ENCODE measurements at places on chromosomes 16 and 17. TPM values are rescaled to one million over a fixed set of nuclear protein-coding genes. Genes with fewer than 3 reads are reported as not detected.

DNA sequence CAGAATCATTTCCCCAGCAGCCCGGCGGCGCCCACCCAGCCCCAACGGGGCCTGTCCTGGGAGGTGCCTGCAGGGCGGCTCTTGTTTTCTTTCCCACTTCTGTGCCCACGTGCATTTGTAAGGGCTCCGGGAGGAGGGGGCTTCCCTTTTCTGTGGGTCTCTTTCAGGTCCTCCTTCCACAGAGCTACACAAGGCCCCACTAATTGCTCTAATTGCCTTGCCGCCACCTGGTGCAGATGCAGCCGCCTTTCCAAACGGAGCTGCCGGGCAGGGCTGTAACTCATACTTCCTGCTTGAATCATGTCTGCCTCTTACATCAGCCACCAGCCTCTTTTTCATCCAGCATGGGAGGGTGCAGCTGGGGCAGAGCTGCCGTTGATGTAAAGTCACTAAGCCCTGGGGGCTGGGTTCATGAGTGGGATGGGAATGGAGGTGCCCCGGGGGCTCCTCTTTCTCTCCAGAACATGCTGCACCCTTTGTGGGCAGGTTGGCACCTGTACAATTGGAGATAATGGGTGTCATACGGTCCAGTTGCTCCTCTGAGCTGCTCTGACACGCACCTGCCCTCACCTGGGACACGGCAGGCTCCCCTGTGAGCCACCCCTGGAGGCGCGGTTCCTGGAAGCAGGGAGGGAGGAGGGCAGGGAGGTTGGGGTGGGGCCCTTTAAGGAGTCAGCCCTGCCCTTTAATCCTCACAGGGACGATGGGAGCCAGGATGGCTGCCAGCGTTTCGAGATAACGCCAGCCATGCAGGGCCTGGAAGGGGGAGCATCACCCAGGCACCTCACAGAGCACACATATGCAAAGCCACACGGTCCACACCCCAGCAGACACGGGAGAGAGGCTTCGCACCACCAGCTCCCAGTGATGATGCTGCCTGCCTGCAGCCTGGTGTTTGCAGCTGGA lies 41.1 kb upstream of the KLHDC4 start:
- H3K4me1 ChIP-seq: no peaks in the 10 kb centered on the region
- no peak overlapping the region for H3K27ac ChIP-seq
- H3K27me3 ChIP-seq: no peaks in the 10 kb centered on the region
- DNase-seq: no peak
- peak overlapping the region; percentile 59 for H3K4me3 ChIP-seq

- H3K4me1 ChIP-seq: peaks cover 22% of the 10 kb centered on the region
- no peak for DNase-seq
- H3K4me3 ChIP-seq: no peak overlapping the region
- H3K27ac ChIP-seq: no peak overlapping the region
Measured at GRCh38 chr16:87851601-87852000, 17.7 kb downstream of the SLC7A5 start.

The PABPN1L gene
- total RNA-seq: not detected

- DNase-seq: no peak
- H3K4me3 ChIP-seq: no peak overlapping the region
- no peak overlapping the region for H3K27ac ChIP-seq
- no peaks in the 10 kb centered on the region for H3K36me3 ChIP-seq
- H3K27me3 ChIP-seq: no peaks in the 10 kb centered on the region
Measured at GRCh38 chr17:74480290-74480689, 13.9 kb downstream of the CD300A start.

- H3K27ac ChIP-seq: no peak overlapping the region
- no peaks in the 10 kb centered on the region for H3K4me1 ChIP-seq
- no peaks in the 10 kb centered on the region for H3K27me3 ChIP-seq
- H3K4me3 ChIP-seq: no peak overlapping the region
- H3K36me3 ChIP-seq: no peaks in the 10 kb centered on the region
- DNase-seq: no peak
Measured at GRCh38 chr16:56558024-56558747, 6.7 kb upstream of the MT4 start.

DNA sequence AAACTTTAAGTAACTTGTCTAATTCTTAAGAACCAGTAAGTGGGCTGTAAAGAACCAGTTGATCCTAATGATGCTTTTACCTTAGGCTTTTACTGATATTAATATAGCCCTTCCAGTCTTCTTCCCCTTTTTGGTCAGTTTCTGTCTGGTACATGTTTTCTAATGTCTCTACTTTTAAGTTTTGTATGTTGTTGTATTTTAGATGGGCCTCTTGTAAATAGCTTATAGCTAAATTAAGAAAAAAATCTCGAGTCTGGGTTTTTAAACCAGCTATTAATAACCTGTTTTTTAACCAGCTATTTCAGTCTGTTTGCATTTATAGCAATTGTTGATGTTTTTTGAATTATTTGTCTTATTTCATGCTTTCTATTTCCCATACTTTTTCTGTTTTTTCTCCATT lies 79.0 kb downstream of the PITPNC1 start:
- H3K27ac ChIP-seq: no peak overlapping the region
- H3K4me3 ChIP-seq: no peak overlapping the region
- H3K27me3 ChIP-seq: no peaks in the 10 kb centered on the region
- DNase-seq: no peak

- H3K36me3 ChIP-seq: no peaks in the 10 kb centered on the region
- H3K4me1 ChIP-seq: no peaks in the 10 kb centered on the region
- H3K27me3 ChIP-seq: no peaks in the 10 kb centered on the region
Measured at GRCh38 chr17:11705111-11705510, 106.8 kb downstream of the DNAH9 start.

- H3K27ac ChIP-seq: no peak overlapping the region
- H3K4me3 ChIP-seq: no peak overlapping the region
- H3K27me3 ChIP-seq: no peaks in the 10 kb centered on the region
- H3K4me1 ChIP-seq: no peaks in the 10 kb centered on the region
- no peak for DNase-seq
Measured at GRCh38 chr17:43891851-43892646, 15.3 kb downstream of the MPP2 start.

- peak overlapping the region; percentile 88 for H3K27ac ChIP-seq
- H3K36me3 ChIP-seq: no peaks in the 10 kb centered on the region
- H3K4me1 ChIP-seq: peaks cover 22% of the 10 kb centered on the region
Measured at GRCh38 chr17:75079023-75079373, 8.8 kb upstream of the SLC16A5 start.

DNA sequence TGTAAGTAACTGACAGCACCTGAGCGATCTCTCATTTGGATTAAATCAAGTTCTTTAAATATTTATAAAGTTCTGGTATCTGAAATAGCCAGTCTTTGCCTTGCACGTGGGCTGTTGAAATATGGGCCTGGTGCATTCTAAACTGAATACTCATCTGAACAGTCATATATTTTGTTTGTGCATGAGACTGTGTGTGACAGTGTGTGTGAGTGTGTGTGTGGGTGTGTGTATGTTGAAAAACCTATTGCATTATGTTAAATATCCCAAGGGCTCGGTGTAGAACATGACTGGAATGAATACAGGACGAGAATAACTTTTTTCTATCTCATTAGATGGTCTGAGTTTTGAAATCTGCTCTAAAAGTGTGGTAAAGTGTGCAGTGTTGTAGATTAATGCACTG lies 82.4 kb upstream of the TOX3 start:
- H3K27me3 ChIP-seq: no peaks in the 10 kb centered on the region
- no peaks in the 10 kb centered on the region for H3K36me3 ChIP-seq
- H3K4me3 ChIP-seq: no peak overlapping the region
- no peak for DNase-seq

- H3K27ac ChIP-seq: no peak overlapping the region
- H3K4me3 ChIP-seq: no peak overlapping the region
- H3K36me3 ChIP-seq: no peaks in the 10 kb centered on the region
- H3K27me3 ChIP-seq: no peaks in the 10 kb centered on the region
- DNase-seq: no peak
- H3K4me1 ChIP-seq: peaks cover 4% of the 10 kb centered on the region
Measured at GRCh38 chr16:85222155-85222863, 110.0 kb upstream of the CIBAR2 start.

DNA sequence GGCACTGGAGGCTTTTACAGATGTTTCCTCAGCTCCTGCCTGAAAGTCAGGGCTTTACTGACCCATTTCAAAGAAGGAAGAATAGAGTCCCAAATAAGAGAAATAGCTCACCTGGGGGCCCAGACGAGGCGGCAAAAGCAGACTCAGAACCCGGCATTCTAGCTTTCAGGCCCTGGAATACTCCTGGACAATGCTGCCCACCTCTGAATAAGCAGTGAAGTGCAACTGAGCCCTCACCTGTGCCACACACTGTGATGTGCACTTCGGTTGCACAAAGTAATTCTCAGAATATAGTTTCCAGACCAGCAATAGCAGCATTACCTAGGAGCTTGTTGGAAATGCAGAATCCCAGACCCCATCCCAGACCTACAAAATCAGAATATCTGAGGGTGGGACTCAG lies 54.6 kb downstream of the ZNF423 start:
- no peak overlapping the region for H3K27ac ChIP-seq
- no peak for DNase-seq
- H3K36me3 ChIP-seq: no peaks in the 10 kb centered on the region
- no peaks in the 10 kb centered on the region for H3K27me3 ChIP-seq

DNA sequence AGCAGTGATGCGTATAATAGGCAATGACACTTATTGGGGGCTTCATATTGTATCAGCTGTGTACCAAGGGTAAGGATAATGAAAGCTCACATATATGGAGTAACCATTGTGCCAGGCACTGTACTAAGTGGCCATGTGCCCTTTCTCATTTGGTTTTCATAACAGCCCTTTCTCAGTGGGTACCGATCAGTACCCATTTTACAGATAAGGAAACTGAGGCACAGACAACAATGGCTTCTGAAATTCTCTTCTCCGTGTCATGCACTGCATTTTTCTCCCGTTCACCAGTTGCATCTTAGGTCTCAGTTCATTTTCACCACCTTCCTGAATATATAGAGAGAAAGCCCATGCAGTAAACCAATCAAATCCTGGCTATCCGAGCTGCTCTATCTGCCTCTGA lies 216.7 kb upstream of the RBFOX1 start:
- H3K27ac ChIP-seq: no peak overlapping the region
- H3K4me1 ChIP-seq: no peaks in the 10 kb centered on the region
- H3K27me3 ChIP-seq: no peaks in the 10 kb centered on the region
- no peak overlapping the region for H3K4me3 ChIP-seq
- H3K36me3 ChIP-seq: no peaks in the 10 kb centered on the region

The TNFRSF17 gene
- total RNA-seq: not detected

DNA sequence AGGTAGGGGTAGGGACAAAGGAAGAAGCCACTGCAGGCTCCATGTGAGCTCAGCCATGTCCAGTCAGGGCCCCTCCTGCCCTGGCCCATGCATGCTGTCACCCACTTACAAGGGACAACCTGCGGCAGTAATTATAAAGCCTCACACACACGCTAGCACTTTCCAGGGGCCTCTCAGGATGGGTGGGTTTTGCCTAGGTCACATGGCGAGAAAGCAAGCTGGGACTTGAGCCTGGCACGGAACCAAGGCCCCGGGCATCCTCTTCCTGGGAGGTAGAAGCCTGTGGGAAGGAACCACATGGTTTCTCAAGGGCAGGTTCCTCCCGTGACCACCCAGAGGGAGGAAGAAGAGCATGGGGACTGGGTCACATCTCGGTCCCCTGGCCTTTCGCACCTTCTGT lies 7.0 kb downstream of the ZNF319 start:
- no peak overlapping the region for H3K4me3 ChIP-seq
- no peak overlapping the region for H3K27ac ChIP-seq
- H3K4me1 ChIP-seq: no peaks in the 10 kb centered on the region
- H3K27me3 ChIP-seq: no peaks in the 10 kb centered on the region

GRCh38 chr17:43719578-43719977 lies 39.0 kb downstream of the SOST start:
- H3K4me1 ChIP-seq: peaks cover 6% of the 10 kb centered on the region
- no peaks in the 10 kb centered on the region for H3K36me3 ChIP-seq
- no peak for DNase-seq
- H3K27ac ChIP-seq: peak overlapping the region; percentile 97

All from ascending aorta (tissue), 2 donors.